ENCODE measurements at places on chromosomes 3 and 15.

DNA sequence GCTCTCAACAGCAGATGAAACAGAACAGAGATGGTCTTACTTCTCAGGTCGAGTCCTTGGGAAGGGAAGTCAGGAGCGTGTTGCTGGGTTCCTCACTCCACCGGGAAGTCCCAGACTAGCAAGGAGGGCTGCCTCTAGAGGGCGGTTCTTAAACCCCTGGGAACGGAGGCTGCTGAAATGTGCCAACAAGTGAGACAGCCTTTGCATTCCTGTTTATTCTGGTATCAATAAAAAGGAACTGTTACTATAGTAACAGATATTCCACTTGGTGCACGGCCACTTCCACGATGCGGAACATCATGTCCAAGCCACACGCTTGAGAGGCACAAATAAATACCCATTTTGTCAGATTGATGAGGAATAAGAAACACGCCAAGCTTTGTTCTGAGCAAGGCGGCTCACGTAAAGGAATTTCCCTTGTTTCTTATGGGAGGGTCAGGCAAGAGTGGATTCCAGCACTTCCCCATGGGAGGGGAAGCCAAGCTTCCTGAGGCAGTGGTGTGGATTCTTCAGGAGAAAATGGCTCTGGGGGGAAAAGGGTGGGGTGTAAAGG, at the start of gene FAM107A:
FAM107A (minus strand) TSS at position 123 of the 553 bp plus-strand sequence. CDS start 7,531 bp downstream, outside the sequence.
- DNase-seq: no peak

DNA sequence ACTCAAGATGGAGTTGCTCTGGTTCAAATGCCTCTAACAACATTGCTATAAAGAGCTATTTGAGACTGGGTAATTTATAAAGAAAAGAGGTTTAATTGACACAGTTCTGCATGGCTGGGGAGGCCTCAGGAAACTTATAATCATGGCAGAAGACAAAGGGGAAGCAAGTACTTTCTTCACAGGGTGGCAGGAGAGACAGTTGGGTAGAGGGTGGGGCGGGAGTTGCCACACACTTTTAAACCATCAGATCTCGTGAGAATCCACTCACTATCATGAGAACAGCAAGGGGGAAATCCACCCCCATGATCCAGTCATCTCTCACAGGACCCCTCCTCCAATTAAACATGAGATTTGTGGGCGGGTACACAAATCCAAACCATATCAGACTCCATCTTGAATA, 30.7 kb downstream of the MAP2K5 start:
- DNase-seq: no peak

DNA sequence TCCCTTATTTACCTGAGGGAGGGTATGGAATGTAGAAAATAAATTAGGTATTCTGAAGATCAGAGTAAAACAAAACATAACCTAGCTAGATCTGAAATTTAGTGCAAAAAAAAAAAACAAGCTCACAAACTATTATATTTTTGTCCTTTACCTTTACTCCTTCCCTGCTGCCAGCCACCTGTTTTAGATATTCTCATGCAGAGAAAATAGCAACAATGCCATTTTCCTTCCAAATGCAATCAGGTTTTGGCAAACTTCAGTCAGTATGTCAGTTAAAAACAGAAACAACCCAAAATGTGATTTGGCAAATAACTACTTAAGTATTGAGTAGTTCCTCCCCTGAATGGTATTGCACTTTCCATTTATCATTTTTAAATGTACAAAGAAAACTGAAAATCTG, 35.8 kb downstream of the PEAK1 start:
- no peak for DNase-seq

DNA sequence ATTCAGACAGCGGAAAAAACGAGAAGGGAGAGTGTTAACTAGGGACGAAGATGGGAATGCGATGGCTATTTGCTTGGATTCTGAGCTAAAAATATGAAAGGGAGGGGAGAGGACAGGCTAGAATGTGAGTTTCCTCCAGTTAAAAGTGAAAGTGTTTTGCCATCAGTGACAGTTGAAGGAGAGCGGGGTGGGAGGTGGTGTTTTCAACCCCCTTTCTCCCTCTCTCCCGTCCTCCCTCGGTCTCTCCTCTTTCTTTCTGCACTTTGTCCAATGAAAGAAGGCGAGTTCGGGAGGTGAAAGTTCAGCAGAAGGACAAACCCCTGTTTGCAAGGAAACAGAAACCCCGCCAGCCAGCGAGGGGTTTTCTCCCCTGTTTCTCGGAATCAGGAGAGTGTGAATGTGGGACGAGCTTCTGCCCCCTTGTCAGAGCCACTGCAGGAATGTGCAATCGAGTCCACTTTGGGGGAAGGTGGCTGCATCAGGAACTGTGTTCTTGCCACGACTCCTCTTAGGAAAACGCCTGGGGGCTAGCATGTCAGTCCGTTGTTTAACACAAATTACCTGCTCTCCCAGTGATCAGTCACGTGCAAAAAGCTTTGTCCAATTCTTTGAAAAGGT, 975 bp upstream of the FOXP1 start:
- DNase-seq: no peak

- DNase-seq: no peak
Observed at GRCh38 chr3:181558870-181559269, 152.9 kb upstream of the SOX2 start.

DNA sequence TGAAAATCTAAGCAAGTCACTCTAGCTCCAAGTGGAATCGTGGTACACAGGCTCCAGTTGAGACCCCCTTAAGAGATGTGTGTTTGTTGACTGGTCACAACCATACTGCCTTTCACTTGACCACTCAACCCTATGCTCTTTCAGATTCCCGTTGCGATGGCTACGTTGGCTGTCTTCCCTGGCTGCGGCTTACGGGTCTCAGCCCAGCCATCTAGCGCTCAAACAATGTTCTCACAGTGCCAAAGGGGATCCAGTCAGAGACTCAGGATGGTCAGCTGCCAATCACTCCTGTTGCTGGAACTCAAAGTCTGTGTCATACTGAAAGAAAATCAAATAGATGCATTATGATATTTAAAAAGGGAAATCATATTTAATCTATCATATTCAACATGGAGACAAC, 237.6 kb downstream of the ITPR1 start:
- no peak for DNase-seq

GRCh38 chr3:105672996-105673395, 195.8 kb downstream of the CBLB start:
- DNase-seq: no peak

DNA sequence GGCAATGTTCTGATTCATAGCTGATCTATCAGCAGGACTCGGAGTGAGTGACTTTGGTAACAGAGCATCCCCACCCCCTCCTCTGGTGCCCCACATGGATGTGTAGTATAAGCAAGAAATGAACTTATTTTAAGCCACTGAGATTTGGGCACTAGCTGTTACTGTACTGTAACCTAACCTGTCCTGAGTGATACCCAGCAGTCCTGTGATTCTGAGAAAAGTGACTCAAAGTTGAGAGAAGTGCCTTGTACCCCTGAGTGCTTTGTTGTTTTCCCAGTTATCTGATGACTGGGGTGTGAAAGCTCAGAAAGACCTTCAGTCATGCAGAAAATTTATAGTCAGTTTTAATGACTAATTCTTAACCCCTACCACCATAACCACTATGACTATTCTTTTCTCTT, 439.9 kb upstream of the RBMS3 start:
- no peak for DNase-seq

DNA sequence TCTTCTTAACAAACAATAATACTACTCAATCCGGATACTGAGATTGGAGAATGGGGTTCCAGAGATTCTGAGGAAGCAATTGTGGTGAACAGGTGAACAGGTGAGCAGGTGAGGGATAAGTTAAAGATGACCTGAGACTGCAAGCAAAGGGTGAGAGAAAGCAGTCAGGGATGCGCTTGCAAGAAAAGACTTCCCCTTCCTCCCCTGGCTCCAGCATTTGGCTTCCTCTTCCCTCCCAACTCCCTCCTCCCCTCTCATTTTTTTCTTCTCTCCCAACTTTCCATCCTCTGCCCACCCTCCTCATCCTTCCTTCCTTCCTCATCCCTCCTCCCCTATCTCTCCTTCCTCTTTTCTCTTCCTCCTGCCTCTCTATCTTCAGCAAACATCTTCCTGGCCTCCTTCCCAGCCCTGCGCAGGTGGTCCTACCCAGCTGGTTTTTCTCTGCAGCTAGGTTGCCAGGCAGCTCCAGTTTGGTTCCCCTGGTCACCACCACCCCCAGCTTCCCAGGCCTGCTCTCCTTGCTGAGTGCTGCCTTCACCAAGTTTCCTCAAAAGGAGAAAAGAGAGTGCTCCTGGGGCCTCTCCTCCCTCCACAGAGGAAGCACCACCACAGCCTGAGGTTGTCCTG, 10.4 kb upstream of the VIPR1 start:
- no peak for DNase-seq

GRCh38 chr3:63869940-63870614, 6.4 kb downstream of the ATXN7 start:
- DNase-seq: no peak

- no peak for DNase-seq
Observed at GRCh38 chr3:148723631-148724030, 25.9 kb downstream of the AGTR1 start.

DNA sequence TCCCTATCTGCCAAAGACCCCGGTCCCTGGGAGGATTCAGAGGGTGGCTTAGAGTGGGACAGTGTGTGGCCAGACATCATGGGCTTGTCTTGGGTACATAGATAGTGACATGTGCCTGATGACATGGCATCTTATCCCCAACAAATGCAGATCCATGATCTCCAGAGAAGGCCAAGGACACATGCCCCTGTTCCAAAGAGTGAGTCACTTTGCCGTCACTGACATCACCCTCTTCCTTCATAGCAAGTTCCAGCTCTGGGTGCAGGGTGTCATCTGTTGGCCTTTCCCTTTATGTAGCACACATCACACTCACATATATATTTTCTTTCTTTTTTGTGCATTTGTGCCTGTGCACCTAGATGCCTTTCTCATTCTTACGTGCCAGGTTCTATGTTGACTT, 350.5 kb downstream of the LRTM1 start:
- no peak for DNase-seq

DNA sequence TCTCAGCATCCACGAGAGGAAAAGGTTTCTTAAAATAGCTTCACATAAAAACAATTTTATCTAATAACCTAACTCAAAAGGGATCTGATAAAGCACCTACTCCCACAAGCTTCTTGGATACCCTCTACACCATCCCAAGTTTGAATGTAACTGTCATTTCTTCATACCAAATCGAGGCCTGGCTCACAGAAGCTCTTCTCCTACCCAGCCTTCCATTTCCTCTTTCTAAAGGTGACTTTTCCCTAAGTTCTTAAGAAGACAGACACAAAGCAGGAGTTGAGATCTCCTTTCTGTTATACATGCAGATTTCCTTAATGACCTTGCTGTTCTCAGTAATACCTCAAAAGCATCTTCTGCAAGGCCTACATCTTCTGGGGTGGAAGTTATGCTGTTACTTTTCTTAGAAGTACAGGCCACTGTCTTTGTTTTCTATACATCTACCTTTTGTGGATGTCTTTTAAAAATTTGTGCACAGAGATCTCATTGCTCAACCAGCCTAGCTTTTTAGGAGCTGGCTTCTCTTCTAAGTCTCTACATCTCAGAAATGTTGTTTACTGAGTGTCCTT, 3.4 kb upstream of the LRRIQ4 start:
- DNase-seq: no peak

DNA sequence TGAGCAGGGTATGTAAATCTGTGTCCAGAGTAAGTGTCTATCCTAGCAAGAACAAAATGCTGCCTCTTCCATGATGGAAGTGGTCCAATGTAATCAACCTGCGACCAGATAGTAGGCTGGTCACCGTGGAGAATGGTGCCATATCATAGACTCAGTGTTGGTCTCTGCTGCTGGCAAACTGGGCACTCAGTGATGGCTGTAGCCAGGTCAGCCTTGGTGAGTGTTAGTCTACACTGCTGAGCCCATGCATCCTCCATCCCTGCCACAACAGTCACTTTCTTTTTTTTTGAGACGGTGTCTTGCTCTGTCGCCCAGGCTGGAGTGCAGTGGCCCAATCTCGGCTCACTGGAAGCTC, 69.3 kb downstream of the CHRD start:
- DNase-seq: no peak
